ENCODE measurements at places on chromosomes 1 and 21.

DNA sequence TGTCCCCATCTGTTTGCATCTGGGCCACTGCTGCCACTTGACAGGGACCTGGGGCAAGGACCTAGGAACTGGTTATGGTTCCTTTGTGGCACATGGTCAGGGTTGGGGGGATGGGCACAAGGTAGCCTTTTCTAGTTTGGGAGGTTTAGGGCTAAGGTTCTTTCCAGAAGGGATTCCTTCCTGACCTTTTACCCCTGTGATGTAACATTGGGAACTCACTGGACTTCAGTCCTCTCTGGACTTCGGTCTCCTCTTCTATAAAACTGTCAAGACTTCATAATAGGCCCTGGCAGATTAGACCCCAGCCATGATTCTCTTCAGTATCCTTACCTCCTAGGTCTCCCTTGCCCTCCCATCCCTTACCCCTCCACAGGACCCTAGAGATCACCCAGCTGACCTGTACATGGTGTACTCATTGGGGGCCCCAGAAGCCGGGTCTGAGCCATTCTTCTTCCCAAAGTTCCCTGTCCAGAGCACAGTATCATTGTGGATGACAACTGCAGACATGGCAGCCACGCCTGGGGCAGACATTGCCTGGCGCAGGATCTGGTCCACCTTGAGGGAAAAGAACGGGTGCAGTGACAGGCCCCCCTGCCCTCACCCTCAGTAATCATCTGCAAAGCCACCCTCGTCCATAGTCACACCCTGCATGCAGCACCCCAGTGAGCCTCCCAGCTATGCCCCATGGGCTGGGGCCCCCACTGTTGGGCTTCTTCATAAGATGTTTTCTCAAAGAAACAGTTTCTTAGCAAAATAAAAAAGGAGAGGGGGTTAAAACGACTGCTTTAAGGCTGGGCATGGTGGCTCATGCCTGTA, 12.9 kb downstream of the LACTBL1 start:
- no peak for DNase-seq

- DNase-seq, result no peak
These were observed 824 bp upstream of the KRTAP21-3 start for GRCh38 chr21:30719401-30719800.

DNA sequence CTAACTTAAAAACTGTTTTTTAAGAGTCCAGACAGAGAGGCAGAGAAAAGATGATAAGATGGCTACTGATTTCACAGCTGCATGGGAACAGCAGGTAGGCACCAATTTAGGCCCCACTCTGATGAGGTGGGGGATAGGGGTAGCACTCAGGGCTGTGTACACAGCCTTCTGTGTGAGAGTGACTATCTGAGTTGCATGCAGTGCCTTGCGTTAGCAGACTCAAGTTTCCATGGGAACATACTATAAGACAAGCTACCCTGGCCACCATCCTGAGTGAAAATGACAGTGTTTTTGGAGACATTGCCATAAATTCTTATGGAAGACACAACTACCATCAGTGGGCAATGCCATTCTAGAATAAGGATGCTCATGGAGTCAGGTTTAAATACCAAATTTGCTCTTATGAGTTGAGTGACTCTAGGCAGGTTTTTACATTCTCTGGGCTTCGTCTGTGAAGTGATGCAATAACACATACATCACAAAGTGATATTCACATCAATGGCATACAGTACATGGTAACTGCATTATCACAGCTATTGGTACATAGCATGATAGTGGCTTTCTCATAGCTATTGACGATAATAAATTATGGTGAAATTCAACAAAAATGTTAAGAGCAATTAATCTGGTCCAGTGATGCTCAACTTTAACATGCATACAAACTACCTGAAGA, 30.5 kb downstream of the SLC9C2 start:
- no peak for DNase-seq

DNA sequence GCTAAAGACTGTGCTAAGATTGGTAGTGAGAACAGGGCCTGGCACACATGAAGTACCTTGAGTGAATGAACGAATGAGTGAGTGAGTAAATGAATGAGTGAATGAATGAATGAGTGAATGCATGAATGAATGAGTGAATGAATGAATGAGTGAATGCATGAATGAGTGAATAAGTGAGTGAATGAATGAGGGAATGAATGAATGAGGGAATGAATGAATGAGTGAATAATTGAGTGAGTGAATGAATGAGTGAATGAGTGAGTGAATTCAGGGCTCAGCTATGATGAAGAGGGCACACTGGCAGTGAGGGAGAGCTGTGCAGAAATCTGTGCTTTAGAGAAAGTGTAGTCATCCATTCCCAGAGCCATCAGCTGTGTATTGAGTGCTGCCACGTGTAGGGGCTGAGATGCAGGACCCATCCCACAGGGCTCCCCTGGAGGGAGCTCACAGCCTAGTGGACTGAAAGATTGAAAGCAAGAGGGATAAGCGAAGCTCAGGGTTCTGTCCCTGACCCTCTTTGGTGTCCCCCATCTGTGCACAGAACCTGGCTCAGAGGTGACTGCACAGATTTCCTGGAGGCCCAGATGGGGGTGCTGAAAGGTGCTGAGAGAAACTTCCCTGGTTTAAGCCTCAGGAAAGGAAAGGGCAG, 217.9 kb upstream of the VAMP3 start:
- DNase-seq, result no peak

DNA sequence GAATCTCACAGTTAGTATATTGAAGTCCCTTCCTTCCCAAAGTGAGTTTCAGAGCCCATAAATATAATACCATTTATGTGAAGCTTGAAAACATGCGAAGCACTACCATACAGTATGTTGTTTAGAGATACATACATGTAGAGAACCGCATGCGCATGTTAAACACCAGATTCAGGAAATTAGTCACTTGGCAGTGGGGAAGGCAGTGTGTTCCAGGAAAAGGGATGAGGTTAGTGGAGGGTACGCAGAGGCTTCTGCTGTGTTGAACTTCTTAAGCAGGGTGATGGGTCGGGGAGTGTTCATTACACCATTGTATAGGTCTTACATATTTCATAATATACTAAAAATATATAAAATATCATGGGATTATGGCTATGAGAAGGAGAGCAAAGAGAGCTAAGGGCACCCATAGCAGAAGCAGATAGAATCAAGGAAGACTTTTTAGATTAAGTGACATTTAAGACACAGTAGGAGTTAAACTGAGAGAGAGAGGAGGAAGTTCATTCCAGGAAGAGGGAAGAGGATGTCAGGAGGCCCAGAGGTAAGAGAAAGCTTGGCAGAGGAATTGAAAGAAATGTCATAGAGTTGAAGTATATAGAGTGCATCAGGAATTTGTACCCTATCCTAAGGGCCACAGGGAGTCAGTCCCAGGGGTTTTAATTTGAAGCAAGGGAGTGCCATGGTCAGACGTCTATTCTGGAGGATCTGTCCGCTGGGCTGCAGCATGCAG, 43.5 kb upstream of the SARS1 start:
- DNase-seq, result no peak

DNA sequence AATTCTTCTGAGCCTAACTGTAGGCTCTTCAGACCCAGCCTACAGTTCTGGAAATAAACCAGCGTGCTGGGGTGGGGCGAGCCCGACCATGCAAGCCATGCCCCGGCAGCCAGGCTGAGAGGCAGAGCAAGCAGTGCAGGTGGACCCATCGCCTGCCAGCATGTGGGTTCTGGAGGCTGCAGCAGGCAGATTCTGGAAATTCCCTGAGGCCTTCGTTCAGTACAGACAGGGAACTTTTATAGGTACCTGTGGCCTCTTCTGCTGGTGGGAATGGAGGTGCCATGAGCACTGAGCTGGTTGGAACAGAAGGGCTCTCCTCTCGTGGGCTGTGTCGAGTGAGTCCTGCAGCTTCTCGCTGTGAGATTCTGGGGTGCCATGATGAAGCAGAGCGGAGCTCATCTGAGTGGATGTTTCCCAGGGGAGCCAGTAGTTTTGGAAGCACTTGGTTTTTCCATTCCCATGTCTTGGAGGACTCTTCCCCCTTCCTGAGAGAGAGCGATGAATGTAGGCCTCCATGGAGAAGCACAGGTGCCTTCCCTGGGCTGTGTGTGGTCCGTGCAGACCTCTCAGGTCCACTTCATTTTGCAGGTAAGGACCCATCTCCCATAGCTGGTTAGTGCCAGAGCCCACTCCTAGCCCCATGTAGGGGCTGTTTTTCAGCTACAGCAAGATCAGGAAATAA, 94.1 kb downstream of the PCBP3 start:
- no peak for DNase-seq

GRCh38 chr1:93905051-93905450, 4.2 kb downstream of the GCLM start:
- DNase-seq, result no peak

GRCh38 chr21:44269090-44269489, 7.4 kb upstream of the DNMT3L start:
- DNase-seq, result no peak

GRCh38 chr1:45854724-45855123, 51.3 kb downstream of the MAST2 start:
- DNase-seq, result no peak

- DNase-seq, result no peak
These were observed 4.5 kb downstream of the PPP1R8 start for GRCh38 chr1:27835046-27835445.

- no peak for DNase-seq
These were observed 25.8 kb downstream of the CLDN14 start for GRCh38 chr21:36454093-36454531.

- DNase-seq, result no peak
These were observed 46.6 kb downstream of the DISP3 start for GRCh38 chr1:11525516-11525915.

DNA sequence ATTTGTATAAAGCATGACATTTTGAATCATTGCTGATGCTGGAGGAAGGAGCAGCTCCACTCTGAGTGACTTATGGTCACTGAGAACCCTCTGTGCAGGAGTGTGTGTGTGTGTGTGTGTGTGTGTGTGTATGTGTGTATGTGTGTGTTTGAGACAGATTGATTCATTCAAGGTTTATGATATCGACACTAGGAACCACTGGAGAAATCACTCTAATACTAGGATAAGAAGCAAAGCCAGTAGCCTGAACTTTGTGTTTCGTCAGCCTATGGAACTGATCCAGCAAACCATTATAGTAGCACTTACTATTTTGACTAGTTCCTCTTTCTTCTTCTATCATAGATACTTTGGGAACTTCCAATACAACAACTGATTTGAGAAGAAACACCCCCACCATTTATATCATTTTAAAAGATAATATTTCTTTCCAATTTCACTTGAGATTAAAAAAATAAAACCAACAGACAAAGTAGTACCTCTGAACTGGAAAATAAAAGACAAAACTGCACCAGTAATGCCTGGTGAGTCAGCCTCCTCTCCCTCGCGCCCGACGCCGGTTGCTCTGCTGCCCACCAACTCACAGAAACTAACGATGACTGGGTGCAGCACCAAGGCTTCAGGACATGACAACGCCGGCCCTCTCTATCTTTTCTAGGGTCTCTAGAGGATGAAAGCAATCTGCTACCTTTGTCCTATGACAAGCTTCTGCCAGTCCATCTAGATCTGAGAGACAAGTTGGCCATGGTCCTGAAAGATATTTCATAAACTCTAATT, 20.9 kb downstream of the SLAMF1 start:
- DNase-seq, result no peak

GRCh38 chr1:15885701-15886610, 38.4 kb downstream of the SPEN start:
- peak; percentile 70 for DNase-seq

DNA sequence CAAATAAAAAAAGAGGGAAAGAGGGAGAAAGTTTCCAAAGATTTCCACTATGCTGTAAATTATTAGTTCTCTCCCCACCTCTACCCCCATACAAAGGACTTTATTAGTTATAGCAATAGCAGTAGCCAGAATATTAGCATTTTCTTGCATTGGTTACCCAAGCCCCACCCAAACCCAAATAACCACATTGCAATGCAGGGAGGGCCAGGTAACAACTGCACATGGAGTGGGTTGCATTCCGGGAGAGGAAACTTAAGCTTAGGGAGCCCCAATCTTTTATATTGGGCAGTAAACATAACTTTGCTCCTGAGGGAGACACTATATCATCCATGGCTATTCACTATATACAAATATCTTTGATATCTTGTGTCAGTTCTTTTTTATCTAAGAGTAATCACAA, 6.0 kb downstream of the ADIPOR1 start:
- DNase-seq, result no peak

DNA sequence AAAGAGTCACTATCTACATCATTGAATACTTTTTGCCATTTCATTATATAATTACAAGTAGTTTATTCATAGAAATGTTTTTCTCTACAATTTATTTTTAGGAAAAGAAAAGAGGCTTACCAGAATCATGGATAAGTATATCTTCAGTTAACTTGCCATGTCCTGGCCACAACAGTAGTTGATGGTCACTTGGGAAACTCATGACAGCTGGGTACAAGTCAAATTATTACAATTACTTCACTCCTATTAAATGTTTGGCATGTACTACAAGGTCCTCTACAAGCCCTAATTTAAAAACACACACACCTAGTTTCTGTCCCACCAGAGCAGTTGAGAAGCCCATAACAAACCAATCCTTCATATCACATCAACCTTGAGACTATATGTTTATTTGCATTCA, 29.4 kb downstream of the PALMD start:
- no peak for DNase-seq

DNA sequence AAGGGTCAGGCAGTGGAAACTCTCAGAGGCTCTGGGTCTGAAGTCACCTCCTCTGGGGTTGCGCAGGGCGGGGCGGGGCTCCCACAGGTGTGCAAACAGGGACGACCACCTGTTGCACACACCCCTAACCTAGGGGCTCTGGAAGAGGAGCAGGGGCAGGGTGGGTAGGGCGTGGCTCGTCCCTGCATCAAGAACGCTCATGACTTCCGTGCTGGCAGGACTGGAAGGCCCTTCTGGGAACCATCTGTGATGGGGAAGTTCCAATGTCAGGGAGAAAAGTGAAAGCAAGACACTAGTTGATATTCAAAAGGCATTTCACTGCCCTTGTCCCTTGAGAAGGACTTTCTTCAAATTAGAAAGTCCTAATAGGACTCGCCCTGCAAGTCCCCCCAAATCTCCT, 22.1 kb upstream of the CLSTN1 start:
- no peak for DNase-seq

GRCh38 chr1:24996983-24997893, 67.2 kb upstream of the RUNX3 start:
- DNase-seq, result no peak

DNA sequence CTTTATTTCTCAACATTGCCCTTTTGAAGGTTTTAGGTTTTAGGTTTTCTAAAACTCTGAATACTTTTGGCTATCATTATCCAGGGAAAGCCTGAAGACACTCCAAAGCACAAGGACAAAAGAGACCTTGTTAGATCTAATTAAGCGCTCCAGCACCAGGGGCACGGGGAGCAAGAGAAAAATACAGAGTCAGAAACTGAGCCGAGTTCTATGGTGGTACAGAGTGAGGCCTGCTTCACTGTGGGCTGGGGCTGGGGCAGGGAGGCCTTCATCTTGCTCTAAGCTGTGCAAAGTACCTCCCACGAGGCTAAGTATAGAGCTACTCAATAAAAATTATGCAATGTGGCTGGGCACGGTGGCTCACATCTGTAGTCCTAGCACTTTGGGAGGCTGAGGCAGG, 19.7 kb upstream of the RAB4A start:
- DNase-seq, result no peak

DNA sequence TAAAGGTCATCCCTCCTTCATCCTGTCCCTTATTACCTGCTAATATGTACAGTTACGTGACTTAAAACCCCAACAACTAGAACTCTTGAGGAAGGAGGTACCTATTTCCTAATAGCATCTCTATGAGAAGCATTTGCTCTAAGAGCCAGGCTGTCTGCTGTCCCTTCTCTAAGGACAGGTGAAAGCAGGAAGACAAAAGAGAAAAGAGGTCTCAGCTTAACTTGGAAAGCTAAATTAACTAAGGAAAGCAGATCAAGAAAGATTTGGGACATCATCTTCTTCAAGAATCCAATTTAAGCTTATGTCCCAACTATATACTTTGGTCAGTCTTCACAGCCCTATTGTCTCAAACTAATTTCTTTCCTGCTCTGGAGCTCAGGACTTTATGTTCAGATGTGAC, 2.9 kb downstream of the EGLN1 start:
- no peak for DNase-seq
